ENCODE measurements at places on chromosomes 7 and 10.

GRCh38 chr7:14825912-14826311, 76.6 kb downstream of the DGKB start:
- DNase-seq, result no peak

- no peak for DNase-seq
Measured at GRCh38 chr10:69317175-69317604, 38.9 kb downstream of the HK1 start.

GRCh38 chr10:114166043-114166442, 8.0 kb downstream of the CCDC186 start:
- DNase-seq, result no peak

GRCh38 chr7:80641548-80641947, 3.1 kb downstream of the CD36 start:
- DNase-seq, result no peak

- DNase-seq, result no peak
Measured at GRCh38 chr10:112774798-112775197, 175.2 kb upstream of the TCF7L2 start.

- DNase-seq, result no peak
Measured at GRCh38 chr7:130598056-130598455, 70.5 kb downstream of the COPG2 start.

DNA sequence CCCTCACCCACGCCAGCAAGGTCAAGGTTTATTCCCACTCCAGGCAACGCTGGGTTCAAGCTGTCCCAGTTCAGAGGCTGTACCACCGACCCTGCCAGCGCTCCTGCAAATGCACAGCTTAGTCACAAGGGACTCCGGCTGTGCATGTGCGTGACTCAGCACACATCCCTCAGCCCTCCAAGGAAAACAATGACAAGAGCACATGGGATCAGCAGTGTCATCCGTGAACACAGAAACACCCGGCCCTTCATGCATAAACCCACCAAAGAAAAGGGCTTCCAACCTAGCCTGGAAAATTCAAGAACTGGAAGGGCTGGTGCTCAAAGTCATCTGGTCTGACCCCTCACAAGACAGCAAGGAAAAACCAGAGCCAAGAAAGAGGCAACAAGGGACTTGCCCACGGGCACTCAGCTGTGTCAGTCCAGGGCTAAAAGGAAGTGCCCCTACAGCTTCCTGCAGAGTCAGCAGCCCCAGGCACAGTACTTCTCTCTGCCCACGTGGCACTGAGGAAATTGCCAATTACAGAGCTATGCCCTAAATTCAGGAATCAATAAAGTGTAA, 106.1 kb downstream of the KCNMA1 start:
- DNase-seq, result peak; percentile 29

GRCh38 chr7:155000795-155001194, 2.1 kb downstream of the PAXIP1 start:
- DNase-seq, result peak; percentile 12

GRCh38 chr10:34377833-34378232, 437.3 kb downstream of the PARD3 start:
- no peak for DNase-seq

- DNase-seq, result no peak
Measured at GRCh38 chr10:112712536-112712935, 237.5 kb upstream of the TCF7L2 start.

DNA sequence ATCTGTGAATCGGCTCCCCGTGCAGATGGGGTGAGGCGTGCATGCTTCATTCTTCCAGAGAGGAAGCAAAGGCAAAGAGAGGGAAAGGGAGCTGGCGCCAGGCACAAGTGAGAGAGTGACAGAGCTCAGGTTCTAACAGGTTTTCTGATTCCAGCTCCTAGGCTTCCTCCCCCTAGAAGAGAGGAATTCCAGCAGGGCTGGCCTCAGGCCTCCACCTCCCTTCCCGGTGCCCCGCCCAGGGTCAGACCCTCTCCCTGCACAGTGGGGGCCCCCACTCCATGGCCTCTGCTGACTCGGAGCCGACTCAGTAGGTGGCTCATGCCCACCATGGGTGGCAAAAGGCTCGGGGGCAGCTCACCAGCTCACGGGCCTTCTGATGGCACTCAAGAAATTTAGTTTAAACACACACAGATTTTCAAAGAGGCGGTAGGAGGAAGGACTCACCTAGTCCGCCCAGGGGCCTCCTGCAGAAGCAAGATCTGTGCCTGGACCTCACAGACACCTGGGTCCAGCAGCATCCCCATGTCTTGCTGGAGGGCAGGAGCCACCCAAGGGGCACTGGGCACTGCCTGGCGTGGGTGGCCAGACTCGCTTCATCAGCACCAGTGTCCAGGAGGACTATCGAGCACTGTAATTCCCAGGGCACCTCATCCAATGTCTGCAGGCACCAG, 183.5 kb downstream of the MAD1L1 start:
- no peak for DNase-seq

- DNase-seq, result no peak
Measured at GRCh38 chr10:129662426-129662825, 195.4 kb downstream of the MGMT start.

DNA sequence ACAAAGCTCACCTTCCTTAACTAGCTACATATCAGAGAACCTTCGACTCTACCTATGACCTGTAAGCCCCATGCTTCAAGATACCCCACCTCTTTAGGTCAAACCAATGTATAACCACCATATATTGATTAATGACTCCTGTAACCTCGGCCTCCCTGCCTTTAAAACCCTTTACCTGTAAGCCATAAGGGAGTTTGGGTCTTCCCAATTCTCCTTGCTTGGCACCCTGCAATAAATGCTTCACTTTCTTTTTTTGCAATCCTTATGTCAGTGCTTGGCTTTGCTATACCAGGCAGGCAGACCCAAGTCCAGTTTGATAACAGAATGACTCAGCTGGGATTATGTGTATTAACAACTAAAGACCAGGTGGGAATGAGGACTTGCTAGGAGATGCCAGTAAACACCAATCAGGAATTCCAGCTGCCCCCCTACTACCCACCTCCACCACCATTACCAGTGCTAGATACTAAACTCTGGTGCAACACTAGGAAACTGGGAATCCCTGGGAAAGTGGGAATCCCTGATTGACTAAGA, 22.0 kb upstream of the SLC35G1 start:
- DNase-seq, result no peak

DNA sequence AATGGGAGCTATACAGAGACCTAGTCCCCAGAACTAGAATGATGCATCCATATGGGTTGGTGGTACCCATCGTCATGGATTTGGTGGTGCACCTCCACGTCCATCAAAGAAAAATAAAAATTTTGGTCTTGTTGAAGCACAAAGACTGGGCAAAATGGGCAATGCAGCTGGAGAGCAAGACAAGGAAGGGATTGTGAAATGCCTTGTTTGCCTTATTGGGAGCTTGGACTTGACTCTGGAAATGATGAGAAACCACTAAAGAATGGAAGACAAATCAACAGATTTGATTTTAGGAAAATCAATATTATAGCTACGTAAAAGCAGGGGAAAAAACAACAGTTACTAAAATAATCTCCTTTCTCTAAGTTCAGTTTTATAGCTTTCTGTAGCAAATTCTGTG, 150.9 kb downstream of the CPED1 start:
- no peak for DNase-seq

- DNase-seq, result no peak
Measured at GRCh38 chr7:13312307-13312706, 624.9 kb downstream of the ARL4A start.

DNA sequence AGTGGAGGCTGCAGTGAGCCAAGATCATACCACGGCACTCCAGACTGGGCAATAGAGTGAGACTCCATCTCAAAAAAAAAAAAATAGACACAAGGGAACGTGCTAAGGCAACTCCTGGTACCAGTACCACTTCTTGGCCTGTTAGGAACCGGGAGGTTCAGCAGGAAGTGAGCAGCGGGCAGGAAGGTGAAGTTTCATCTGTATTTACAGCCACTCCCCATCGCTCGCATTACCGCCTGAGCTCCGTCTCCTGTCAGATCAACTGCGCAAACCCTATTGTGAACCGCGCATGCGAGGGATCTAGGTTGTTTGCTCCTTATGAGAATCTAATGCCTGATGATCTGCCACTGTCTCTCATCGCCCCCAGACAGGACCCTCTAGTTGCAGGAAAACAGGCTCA, 69.9 kb upstream of the FOXK1 start:
- no peak for DNase-seq

GRCh38 chr10:108629834-108630233, 1293.5 kb downstream of the XPNPEP1 start:
- DNase-seq, result no peak

- peak; percentile 96 for DNase-seq
Measured at GRCh38 chr10:122879339-122880273, at the start of gene FAM24B. Gene FAM24B (minus strand): TSS chr10:122879581. CDS start chr10:122850515, 29,066 bp downstream.

DNA sequence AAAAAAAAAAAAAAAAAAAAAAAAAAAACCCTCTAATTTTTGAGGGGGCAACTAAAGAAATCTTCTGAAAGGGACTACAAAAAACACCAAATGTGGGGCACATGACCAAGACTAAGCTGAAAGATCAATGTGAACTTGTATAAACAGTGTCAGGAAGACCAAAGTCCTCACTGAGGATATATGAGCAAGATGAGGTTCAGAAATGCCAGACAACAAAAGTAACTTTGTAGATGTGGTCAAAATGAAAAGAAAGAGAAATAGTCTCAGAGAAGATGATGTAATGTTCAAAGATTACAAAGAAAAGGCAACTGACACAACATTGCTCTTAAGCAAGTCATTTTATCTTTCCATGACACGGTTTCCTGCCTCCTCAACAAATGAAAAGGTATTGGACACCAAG, 48.7 kb upstream of the PTPRZ1 start:
- DNase-seq, result no peak

- DNase-seq, result no peak
Measured at GRCh38 chr7:122136639-122137245, 7.3 kb downstream of the AASS start.

Data from G401 (cell line).